ENCODE measurements at places on chromosomes 12 and 14.
A peak's percentile ranks its signal among the peaks of the same experiment; 100 is the strongest.

GRCh38 chr12:11763760-11764520 is 114.5 kb downstream of the ETV6 start:
- no peak for DNase-seq

DNA sequence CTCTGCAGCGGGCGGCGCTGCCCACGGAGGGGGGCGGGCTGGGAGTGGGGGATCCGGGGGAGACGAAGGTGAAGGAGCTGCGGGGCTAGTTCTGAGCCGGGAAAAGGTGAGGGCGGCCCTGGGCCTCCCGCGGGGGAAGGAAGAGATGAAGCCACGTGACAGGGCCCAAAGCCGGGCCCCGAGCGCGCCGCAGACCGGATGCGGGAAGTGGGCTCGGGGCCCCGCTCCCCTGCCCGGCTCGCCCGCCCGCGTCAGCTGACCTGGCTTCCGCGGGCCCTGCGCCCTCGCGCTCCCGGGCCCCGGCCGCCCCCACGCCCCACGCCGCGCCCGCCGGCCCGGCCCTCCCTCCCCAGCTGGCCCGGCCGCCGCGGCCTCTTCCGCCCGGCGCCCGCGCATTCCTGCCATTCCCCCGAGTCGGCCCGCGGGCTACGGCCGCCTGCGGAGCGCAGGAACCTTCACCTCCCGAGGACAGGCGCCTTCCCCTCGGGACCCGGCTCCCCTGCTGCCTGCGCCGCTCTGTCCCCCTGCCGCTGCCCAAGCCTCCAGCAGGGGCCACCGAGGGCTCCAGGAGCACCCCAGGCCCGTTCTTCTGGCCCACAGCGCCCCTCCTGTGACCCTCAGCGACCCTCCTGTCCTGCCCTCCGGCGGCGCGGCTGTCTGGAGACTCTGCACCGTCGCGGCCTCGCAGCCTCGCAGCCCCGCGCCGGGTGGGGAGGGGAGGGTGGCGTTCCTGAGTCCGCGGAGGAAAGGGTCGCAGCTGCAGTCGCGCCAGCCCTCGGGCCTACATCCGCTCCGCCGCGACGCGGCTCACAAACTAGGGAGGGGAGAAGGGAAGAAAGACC is 20.4 kb downstream of the NINJ2 start:
- DNase-seq: peak; percentile 52

GRCh38 chr12:111766608-111767361 is at the start of gene ALDH2:
Gene ALDH2, plus strand, starts transcription at chr12:111766933. Its CDS starts 50 bp downstream, at chr12:111766983.
- peak; percentile 54 for DNase-seq

- no peak for DNase-seq
These were observed 339.0 kb downstream of the RMST start for GRCh38 chr12:97801471-97802059.

DNA sequence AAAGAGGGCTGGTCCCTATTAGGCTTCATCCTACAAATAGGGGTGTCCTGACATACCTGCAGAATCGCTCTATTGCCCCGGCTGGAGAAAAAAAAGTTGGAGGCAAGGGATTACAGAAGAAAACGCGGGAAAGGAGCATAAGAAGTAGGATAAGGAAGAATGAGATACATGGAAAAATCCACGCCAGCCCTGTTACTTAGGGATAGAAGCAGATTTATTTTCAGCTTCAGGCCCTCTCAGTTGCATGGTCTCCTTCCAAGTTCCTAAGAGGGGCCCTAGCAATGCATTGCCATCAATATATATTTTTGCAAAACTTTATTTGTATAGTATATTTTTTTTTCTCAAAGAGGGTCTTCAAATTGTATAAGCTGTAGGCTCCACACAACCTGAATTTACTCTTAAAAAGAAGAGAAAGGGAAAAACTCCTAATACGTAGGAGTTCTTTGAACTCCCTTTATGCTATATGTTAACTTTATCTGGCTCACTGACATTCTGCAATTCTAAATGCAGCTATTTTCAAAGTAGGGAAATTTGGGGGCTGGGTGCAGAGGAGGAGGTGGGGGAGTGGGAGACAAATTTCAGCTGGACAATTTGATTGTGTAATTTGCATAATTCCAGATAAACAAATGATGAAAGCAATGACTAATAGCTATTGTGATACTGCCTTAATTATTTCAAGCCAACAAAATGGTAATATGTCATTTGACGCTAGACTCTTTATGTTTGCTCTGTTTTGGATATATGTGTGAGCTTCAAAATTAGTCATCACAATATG is 137.7 kb upstream of the TRHDE start:
- DNase-seq: no peak
